ENCODE measurements at places on chromosomes 11 and 22. TPM values are rescaled to one million over a fixed set of nuclear protein-coding genes. Genes with fewer than 3 reads are reported as not detected.

The TRIM3 gene
- total RNA-seq, result 18.6 TPM

The LRP4 gene
- 1.5 TPM for total RNA-seq

The OR5D13 gene
- total RNA-seq, result not detected

The LGR4 gene
- 31.1 TPM for total RNA-seq

The XKR3 gene
- not detected for total RNA-seq
